ENCODE measurements at places on chromosomes 4 and X.

GRCh38 chrX:129998021-129998420, 15.6 kb downstream of the BCORL1 start:
- DNase-seq, result no peak

DNA sequence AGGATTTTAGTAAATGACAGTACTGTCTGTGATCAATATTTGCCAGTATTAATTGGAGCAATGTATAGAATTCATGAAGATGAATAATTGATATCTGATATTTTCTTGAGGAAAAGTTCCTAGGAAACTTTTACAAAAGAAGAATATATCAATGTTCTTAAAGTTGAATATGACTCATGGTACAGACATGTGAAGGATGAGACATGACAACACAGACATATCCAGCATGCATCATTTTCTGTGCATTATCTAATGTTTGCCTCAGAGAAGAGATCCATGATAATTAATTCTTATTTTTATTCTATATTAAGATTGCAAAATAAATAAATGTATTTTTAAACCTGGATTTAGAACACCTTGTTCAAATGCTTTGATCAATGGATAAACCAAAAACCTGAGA, 452.9 kb upstream of the EPHA5 start:
- no peak for DNase-seq

- no peak for DNase-seq
Measured at GRCh38 chr4:187477224-187477623, 518.3 kb upstream of the ZFP42 start.

- no peak for DNase-seq
Measured at GRCh38 chr4:11805842-11806241, 377.1 kb upstream of the HS3ST1 start.

All from stimulated activated CD8-positive, alpha-beta memory T cell treated with anti-CD3 and anti-CD28 coated beads, Interleukin-2, amount 100 ng/mL, for 48 hours (primary cell).